ENCODE measurements at places on chromosomes 1 and 21. TPM values are rescaled to one million over a fixed set of nuclear protein-coding genes. Genes with fewer than 3 reads are reported as not detected.

The ECM1 gene
- 51.9 TPM for total RNA-seq

The IPP gene
- 11.3 TPM for total RNA-seq

The FAM151A gene
- not detected for total RNA-seq

The BTBD19 gene
- total RNA-seq: 13.5 TPM

The RPE65 gene
- total RNA-seq: not detected

The DMBX1 gene
- not detected for total RNA-seq

The MAB21L3 gene
- total RNA-seq: not detected

The ZBTB8OS gene
- total RNA-seq: 31.7 TPM

The USH2A gene
- total RNA-seq: not detected

The FABP3 gene
- 132 TPM for total RNA-seq

The MTOR gene
- 26.7 TPM for total RNA-seq

The SPEN gene
- total RNA-seq: 68.5 TPM

The RNU1-3 gene
- 12,584 TPM for total RNA-seq

The FCRL5 gene
- total RNA-seq: 0.32 TPM

The WARS2 gene
- total RNA-seq: 13.0 TPM

The OR2L13 gene
- not detected for total RNA-seq

The HMGN1 gene
- 65.9 TPM for total RNA-seq

The CAMTA1 gene
- total RNA-seq: 76.4 TPM

The ZNF648 gene
- total RNA-seq: not detected

The FAAH gene
- 2.4 TPM for total RNA-seq

The S100A10 gene
- total RNA-seq: 281 TPM

The KRTAP21-2 gene
- not detected for total RNA-seq

- no peak for DNase-seq
Observed at GRCh38 chr1:16178596-16179497, 23.0 kb upstream of the EPHA2 start.

DNA sequence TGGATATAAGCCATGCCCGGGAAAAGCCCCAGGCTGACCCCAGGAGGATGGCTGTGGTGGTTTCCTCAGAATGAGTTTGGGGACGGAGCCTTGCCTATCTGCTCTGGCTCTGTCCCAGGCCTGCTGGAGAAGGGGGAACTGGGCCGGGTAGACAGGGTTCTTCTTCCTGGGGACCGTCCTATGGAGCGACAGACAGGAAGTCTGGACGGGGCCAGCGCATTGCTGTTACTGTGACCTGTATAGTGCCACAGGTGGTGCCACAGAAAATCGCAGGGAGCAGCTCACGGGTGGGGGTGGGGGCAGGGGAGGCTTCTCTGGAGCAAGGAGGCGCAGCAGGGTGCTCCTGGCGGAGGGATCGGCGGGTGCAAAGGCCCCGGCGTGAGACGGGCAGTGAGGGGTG lies 36.4 kb downstream of the CFAP74 start:
- DNase-seq: no peak

DNA sequence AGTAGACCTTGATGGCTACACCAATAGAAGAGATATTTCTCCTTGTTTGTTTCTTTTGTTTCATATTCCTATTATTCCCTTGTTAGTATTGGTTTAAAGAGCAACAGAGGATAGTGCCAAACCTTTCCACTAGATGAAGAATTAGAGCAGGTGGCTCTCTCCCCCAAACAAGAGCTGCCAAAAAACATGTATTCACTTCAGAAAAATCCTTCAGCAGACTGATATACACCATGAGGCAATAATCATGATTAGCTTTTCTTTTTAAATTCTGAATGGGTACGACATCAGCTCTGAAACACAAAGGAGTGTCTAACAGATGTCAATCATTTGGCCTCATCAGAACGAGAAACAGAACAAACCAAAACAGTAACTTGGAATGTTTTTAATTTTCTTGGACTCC lies 67.3 kb upstream of the MAP10 start:
- no peak for DNase-seq

- DNase-seq: no peak
Observed at GRCh38 chr1:163168053-163168452, 34.7 kb downstream of the RGS5 start.

DNA sequence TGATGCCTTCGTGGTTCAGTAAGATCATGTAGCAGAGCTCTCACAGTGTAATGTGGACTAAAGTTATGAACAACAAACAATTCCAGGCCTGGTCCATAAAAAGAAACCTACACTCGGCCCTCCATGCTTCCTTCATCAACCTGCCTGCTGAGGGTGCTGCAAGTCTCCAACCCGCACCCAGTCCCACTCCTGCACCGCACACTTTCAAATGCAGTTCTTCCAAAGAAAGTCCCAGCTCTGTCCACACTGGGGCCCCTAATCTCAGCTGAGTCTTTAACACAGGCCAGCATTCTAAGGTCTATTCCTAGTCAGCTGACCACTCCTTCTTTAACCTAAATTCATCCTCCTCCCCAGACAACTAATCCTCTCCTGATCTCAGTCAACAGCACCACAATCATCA lies 71.5 kb upstream of the NR5A2 start:
- no peak for DNase-seq

GRCh38 chr1:89358287-89358893 lies 5.5 kb upstream of the GBP6 start:
- DNase-seq: peak; percentile 91

DNA sequence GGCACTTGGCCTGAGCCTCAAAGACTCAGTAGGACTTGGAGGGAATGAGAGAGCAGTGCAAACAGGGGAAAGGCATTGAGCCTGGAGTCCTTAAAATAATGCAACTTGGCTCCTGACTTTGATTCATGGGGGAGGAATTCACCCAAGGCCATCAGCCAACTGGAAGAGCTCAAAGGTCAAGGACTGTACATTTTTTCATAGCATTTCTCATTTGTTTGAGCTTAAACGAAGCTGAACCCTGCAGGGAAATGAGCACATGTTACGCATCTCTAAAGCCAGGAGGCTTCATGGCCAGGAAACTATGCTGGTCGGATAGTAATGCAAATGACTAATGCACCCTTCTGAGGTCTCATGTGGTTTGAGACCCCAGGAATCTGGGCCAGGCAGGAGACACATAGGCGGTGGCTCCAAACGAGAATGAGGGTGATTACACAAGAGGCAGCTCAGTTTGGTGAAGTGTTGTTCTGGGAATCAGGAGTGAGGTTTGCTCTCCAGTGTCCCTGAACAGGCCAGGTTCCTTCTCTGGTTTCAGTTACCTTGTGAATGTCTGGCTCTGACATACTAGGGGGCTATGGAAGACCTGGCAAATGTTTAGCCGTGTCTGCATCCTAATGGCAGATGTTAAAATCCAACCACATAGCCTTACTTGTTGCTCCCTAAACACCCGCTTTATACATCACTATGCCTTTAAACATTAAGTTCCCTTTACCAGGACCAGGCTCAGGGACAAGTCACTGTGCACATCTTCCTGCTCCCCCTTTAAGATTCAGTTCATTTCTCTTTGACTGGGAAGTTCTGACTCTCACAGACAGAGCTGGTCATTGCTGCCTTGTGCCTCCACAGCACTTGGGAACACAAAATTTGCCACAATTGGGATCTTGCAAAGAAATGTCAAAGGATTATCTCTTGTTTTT lies 503.9 kb upstream of the USP24 start:
- DNase-seq: peak; percentile 87

DNA sequence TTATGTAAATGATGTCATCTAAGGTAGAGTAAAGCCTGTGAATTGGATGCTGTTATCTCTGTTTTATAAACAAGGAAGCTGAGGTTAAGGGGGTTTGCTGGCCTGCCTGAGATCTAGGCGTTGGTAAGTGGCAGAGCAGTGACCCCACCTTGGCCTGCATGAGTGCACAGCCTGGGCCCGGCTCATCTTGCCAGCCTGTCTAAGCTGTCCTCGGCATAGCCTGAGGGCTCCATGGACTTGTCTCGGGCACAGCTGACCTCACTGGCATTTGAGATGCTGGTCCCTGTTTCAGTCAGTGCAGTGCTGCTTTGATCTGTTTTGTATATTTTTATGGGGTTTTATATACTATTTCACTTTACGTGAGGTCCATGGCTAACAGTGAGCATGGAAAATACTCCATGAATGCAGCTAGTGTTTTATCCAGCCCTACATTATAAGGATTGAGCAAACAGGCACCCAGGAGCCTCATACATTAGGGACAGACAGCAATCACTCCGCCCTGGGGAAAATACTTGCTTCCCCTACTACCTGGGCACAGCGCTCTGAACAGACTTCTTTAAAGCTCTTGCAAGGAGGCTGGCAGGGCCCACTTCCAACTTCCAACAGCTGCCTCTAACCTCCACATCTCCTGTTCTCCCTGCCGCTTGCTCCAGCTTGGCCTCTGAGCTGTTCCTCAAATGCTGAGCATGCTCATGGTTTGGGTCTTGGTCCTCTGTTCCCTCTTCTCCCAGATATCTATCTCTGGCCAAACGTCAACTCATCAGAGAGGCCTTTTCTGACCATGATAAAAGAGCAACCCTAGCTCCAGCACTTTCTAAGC lies 150.6 kb upstream of the HMGB4 start:
- peak; percentile 58 for DNase-seq

DNA sequence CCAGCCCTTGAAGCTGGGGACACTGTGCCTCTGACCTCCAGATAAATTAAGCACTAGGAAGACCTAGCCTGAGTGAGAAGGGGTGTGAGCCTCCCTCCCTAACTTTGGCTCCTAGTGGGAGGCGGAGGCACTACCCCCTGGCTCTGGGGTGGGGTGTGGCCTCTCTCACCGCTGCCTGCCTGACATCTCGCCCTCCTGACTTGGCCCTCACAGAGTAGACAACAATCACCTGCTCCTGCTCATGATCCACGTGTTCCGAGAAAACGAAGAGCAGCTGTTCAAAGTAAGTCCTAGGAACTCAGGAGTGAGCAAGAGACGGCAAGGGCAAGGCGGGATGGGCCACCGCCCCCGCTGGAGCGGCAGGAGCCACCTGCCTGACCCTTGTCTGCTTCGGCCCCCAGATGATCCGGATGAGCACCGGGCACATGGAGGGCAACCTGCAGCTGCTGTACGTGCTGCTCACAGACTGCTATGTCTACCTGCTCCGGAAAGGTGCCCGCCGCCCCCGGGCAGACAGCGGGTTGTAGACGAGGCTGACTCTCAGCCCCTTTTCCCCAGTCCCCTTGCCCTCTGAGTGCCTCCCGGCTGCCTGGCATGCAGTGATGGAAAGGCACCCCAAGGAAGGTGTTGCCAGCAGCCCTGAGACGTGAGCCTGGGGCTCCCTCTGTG lies 8.1 kb upstream of the SLC25A34 start:
- DNase-seq: no peak

GRCh38 chr1:164905869-164906268 lies 346.9 kb downstream of the PBX1 start:
- DNase-seq: no peak

- DNase-seq: no peak
Observed at GRCh38 chr21:28789523-28789922, 203.2 kb downstream of the LTN1 start.

- no peak for DNase-seq
Observed at GRCh38 chr1:243748227-243748626, 101.8 kb downstream of the AKT3 start.

DNA sequence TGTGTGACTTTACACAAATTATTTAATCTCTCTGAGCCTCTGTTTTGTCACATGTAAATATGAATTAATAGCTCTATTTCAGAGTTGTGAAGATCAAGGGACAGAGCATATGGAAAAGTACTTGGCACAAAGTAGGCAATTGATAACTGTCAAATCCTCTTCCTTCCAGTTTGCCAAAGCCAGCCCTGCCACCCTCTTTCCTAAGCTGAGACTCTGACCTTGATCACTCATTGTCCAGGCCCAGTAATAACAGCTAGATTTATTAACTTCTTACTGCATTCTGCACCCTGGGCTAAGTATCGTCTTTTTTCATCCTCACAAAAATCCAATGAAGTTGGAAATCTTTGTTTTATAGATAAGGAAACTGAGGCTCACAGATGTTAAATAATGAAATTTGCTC lies 70.8 kb upstream of the ATP1A1 start:
- no peak for DNase-seq

- DNase-seq: no peak
Observed at GRCh38 chr1:176149939-176150807, 56.9 kb downstream of the COP1 start.

GRCh38 chr1:157087030-157087429 lies 12.6 kb downstream of the ETV3L start:
- no peak for DNase-seq

- DNase-seq: no peak
Observed at GRCh38 chr1:54849219-54850068, 37.6 kb downstream of the DHCR24 start.

- no peak for DNase-seq
Observed at GRCh38 chr1:14516974-14517840, 81.3 kb upstream of the KAZN start.

GRCh38 chr1:193025218-193025617 lies 33.9 kb downstream of the UCHL5 start:
- DNase-seq: no peak

GRCh38 chr1:204345438-204345841 lies 14.3 kb downstream of the PLEKHA6 start:
- DNase-seq: no peak

GRCh38 chr21:45196620-45197019 lies 91.1 kb downstream of the POFUT2 start:
- DNase-seq: no peak
